ENCODE measurements at places on chromosomes 13 and 19. TPM values are rescaled to one million over a fixed set of nuclear protein-coding genes. Genes with fewer than 3 reads are reported as not detected.

CNN1 gene
- total RNA-seq = not detected

CCNA1 gene
- total RNA-seq = not detected

- DNase-seq = no peak
Observed at GRCh38 chr13:63288576-63288975, 1872.9 kb upstream of the PCDH20 start.

MYH14 gene
- not detected for total RNA-seq

GRCh38 chr13:44801990-44802389 is 187.3 kb downstream of the NUFIP1 start:
- no peak for DNase-seq

All from naive thymus-derived CD8-positive, alpha-beta T cell (primary cell).